HAP-1 (cell line): ENCODE measurements at places on chromosomes 12 and 14.

DNA sequence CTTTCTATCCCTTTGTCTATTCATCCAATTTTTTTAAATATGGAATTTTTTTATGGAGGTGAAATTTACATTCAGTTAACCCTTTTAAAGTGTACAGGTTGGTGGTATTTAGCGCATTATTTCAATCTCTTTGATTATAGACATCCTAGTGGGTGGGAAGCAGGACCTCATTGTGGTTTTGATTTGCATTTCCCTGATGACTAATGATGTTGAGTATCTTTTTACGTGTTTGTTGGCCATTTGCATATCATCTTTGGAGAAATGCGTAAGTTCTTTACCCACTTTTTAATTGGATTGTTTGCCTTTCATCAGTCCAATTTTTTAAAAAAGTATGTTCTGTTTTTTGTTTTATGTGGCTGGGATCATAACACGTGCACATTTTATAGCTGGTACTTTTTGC, 20.8 kb downstream of the PAPLN start:
- DNase-seq: no peak

GRCh38 chr12:107287436-107288413, 194.4 kb upstream of the CRY1 start:
- DNase-seq: no peak

GRCh38 chr14:102246071-102246470, 58.9 kb downstream of the MOK start:
- no peak for DNase-seq

GRCh38 chr12:112847708-112848337, 56.3 kb downstream of the RPH3A start:
- no peak for DNase-seq

DNA sequence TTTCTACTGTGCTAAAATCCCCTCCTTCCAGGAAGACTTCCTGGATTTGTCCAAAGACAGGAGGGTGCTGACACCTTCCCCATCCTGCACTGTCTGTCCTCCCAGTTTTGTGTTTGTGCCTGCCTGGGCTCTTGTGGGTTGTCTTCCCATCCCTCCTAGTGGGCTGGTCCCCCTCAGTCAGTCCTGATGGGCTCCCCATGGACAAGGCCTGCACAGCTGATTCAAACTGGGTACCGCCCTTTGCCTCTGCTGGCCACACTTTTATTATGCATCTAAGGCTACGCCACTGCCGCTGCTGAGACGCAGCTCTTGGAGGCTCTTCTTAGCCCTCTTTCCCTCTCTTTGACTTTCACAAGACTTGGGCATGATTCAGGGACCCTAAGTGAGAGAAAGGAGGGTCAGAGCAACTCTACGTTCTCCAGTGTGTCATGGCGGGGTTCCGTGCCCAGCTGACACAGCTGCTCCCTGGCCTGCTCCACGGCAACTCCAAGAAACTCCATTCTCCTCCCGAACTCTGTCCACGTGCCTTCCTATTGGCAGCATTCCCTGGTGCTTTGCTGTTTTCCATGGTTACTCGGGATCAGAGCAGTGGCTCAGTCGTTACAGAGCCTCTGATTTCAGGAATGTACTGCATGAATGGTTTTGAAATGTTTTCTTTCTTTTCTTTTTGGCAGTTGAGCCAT, 3.8 kb upstream of the KRT85 start:
- DNase-seq: no peak

DNA sequence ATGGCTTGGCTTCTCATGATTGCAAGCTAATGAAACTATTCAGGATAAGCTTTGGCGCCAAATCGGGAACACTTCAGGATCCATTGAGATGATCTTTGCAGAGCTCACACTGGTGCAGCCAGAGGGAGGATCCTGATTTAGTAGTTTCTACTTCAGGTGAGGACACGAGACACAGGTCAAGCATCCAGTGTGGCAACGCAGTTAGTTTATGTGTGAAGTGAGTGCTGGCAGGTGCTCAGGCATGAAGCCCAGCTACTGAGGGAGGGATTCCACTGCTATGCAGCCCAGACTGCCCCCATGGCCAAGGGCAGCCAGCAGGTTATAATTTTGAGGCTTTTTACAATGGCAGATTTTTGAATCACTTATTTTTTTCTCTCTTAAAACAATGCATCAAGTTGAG, 113.5 kb upstream of the PCED1B start:
- no peak for DNase-seq

GRCh38 chr14:35258420-35258819, 33.8 kb upstream of the PSMA6 start:
- DNase-seq: no peak

DNA sequence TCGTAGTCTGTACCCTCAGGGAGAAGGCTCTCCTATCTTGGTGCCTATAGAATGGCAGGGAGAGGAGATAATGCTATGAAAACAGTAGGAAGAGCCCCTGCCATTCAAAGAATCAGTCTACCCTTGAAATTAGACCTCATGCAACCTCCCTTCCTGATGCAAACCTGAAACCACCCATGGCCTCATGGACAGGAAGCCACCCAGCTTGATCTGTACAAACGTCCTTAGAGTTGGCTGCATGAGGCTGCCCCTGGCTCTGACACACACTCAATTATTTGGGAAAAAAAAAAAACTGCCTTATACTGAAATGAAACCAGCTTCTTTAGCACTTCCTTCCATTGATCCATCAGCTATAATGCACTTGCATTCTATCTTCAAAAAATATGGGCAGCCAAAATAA, 116.6 kb upstream of the BCL2L14 start:
- no peak for DNase-seq

GRCh38 chr12:52344111-52344510, 22.9 kb upstream of the KRT83 start:
- DNase-seq: no peak
